Muscle of leg (tissue), 16 donors: ENCODE measurements at places on chromosomes 7 and 10. TPM values are rescaled to one million over a fixed set of nuclear protein-coding genes. Genes with fewer than 3 reads are reported as not detected.

Gene FIS1
- 178 TPM for total RNA-seq

Gene HMX2
- not detected for total RNA-seq

Gene DPYSL4
- 1.3 TPM for total RNA-seq

Gene DPP6
- total RNA-seq: 4.1 TPM

Gene TSC22D4
- 28.9 TPM for total RNA-seq

Gene CDHR1
- total RNA-seq: 0.27 TPM

Gene WASHC2A
- total RNA-seq: 22.0 TPM

Gene ELFN1
- total RNA-seq: 4.4 TPM
